ENCODE measurements at places on chromosomes 3 and 15.
A peak's percentile ranks its signal among the peaks of the same experiment; 100 is the strongest.

- DNase-seq = no peak
These were observed 45.2 kb downstream of the ITGA11 start for GRCh38 chr15:68386587-68387288.

GRCh38 chr3:143830786-143831185 is 17.5 kb downstream of the SLC9A9 start:
- no peak for DNase-seq

- no peak for DNase-seq
These were observed at the start of gene MFGE8 for GRCh38 chr15:88913017-88913849. Gene MFGE8, minus strand, starts transcription at chr15:88913379. Its CDS starts 60 bp downstream, at chr15:88913319.

DNA sequence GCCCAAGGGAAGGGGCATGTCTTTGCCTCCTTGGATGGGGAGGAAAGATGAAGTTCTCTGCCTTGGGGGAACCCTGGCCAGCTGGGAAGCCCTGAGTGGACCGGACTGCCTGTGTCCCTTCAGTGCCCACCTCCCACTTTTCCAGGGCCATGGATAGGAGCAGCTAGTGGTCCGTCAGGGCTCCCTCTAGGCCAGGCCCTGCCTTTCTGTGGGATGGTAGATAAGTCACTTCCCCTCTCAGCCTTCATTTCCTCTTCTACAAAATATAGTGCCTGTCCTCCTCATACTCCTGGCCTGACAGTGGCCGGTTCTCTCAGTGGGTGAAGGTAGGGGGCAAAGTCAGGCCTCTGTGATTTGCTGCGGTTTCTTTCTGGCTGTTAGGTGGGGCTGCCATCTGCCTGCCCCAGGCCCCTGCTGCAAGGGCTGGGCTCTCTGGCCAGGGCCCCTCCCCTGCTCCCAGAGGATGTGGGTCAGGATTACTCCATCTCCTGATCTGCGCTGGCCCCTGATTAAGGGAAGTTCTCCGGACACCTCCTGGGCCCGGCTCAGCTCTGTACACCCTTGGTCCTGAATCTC is 1.4 kb downstream of the PLEKHO2 start:
- DNase-seq = peak; percentile 79

DNA sequence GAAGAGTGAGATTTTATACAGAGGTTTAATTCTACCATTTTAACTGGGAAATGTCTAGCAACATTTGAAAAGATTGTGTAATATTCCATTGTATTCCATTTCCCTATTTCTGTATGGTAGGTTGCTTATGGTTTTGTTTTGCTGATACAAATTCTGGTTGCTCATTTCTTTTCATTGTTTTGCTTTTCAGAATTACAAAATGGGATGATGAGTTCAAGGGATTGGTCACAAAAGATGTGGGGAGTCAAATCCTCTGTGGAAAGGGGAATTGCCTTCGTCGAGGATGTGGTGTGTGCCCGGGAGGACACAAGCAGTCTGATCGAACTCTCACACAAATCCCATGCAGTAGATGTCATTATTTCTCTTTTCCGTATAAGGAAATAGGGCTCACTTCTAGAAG is 18.3 kb downstream of the SLCO3A1 start:
- DNase-seq = peak; percentile 51

GRCh38 chr3:101117980-101118379 is 124.8 kb upstream of the ABI3BP start:
- DNase-seq = no peak

- no peak for DNase-seq
These were observed 7.2 kb downstream of the PLD1 start for GRCh38 chr3:171803044-171803443.

GRCh38 chr15:90938261-90938660 is 3.2 kb downstream of the UNC45A start:
- DNase-seq = no peak

DNA sequence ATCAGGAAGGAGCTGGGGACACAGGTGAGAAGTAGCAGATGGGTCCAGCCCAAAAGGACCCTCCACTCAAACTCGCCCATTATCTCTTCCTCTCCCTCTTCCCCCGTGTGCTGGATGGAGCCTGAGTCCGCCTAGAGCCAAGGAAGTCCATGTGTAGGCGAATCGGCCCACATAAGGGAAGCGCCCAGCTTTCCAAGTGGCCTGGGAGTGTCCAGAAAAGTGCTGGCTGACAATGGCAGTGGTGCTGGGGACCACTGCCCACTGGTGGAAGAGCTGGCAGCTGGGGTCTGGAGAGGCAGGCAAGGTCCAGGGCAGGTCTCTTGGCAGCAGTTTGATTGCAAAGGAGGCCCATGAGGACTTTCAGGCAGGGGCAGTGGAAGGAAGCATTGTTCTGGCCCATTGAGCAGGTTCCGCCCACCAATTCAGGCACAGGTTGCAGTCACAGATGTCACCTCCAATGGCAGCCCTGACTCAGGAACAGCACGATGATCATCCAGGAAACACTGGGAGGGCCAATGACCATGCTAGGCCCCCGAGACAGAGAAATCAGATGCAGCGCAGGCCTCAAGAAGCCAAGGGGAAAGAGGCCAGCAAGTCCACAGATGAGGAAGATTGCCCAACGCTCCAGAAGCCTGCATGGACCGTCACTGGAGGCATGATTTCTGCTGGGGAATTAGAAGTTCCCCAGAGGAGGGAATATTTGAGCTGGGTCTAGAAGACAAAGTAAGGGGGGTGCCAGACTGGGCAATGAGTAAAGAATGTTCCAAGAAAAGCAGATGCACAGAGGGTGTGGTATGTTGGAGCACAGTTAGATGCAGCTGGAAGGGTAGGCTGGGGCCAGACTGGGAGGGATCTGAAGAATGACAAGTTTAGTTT is 3.0 kb downstream of the MFGE8 start:
- no peak for DNase-seq

DNA sequence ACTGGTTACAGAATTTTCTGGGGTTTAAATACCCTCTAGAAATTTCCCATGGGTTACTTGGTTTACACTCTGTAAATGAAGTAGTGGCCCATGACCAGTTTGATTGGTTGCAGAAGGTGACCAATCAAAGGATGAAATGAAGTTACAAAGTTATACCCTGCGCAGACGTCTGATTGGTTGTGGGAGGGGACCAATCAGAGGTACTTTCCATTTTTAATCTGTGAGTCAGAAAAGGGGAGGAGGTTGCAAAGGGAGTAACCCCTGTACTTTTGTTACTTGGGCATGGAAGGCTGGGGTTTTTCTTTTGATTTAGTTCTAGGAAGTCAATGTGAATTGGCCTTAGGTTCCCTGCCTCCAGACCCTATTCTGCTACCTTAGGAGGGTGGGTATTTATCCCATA is 18.7 kb upstream of the APH1B start:
- DNase-seq = no peak

- no peak for DNase-seq
These were observed 40.6 kb downstream of the SLC9C1 start for GRCh38 chr3:112253301-112253971.

- DNase-seq = no peak
These were observed 55.6 kb downstream of the SLC6A6 start for GRCh38 chr3:14457999-14458398.

DNA sequence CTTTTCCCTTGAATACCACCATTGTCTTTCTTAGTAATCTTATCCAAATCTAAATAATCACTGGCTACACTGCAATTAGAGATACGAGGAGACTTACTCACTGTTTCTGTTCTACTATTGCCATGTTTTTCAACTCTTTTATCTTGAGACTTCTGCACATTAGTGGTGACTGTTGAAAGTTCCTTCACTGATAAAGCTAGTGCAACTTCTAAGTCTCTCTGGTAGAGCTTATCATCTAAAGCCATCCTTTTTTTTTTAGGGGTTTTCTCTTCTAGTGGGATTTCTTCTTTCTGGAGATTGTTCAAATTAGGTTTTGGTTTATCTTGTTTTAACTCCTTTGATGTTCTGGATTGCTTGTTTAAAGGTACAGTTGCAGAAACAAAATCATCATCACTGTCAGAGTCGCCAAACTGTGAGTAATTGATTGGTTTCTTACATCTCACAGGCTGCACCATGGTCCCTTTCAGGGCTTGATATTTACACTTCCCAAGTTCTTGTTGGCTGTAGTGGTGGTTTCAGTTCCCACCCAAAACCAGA is 37.7 kb downstream of the NCK1 start:
- DNase-seq = no peak

DNA sequence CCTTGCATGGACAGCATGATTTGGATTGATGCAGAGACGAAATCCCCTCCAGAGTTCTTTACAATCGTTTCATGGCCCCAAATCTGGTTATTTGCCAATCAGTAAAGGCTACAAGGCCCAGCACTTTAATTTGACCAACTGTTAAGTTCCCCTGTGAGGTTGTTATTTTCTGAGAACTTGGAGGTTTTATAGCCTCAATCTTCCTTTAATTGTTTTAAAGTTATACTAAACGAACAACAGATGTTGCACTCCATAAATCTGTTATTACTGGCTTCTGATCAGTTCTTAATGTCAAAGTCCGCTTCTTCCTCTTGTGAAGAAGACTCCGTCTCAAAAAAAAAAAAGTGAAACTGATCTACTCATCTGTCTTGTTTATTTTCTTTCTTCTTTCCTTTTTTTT is 30.8 kb downstream of the LARP6 start:
- DNase-seq = no peak

- DNase-seq = no peak
These were observed 69.1 kb downstream of the PEX5L start for GRCh38 chr3:179967622-179968021.

DNA sequence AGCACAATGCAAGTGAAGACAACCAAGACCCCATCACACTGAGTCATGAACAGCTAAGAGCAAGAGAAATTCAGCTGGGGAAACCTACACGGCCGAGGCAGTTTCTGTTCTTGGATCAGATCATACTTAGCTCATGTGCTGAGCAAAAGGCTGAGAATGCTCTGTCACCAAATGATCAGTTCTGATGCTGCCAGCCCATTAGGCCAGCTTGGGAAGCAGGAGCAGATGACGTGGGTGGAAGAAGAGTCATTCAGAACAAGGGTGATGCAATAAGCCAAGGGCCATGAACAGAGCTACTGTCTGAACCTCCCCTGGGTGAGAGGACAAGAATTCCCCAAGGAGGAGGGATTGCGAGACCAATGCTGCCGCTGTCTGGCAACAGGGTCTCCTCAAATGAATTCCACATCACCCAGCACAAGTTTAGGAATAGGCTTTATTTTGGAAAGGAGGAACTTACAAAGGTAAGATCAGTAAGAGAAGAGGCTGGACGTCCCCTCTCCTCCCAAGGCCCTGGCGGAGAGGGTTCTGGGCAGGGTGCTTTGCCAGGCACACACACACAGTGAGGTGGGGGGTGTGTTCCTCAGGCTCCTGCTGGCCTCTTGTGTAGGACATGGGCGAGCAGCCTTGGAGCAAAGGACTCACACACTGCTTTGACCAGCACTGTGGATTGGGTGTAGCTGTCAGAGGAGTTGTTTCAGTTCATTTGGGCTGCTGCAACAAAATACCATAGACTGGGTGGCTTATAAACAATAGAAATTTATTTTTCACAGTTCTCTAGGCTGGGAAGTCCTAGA is 65.6 kb upstream of the CTXND1 start:
- DNase-seq = no peak

- peak; percentile 59 for DNase-seq
These were observed 30.6 kb downstream of the CMTM7 start for GRCh38 chr3:32421991-32422859.

DNA sequence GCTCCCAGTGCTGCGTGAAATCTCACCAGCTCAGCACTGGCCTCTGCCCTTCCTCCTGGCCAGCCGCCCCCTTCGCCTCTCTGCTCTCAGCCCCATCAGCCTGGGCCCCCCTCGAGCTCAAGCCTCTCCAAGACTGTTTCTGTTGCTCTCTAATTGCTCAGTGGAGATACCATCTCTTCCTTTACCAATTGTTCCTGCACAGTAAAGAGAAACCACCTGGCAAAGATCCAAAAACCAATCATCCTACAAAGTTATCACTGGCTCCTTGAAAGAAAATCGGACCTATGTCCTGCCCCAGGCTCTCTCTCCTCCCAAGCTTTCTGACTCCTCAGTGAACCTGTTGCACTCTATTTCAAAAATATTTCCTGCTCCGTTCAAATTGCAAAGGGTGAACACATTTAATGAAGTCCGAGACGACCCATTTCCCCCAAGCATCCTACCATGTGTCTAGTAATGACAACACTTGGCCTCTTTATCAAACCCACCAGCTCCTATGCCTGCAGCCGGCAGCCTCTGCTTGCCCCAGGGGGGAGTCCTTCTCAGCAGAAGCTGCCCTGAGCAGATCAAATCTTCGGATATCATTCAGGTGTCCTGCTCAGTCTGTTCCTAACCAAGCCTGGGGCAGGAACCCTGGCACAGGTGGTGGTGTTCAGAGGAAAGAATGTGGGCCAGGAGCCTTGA is 53.7 kb upstream of the FAM174B start:
- no peak for DNase-seq

DNA sequence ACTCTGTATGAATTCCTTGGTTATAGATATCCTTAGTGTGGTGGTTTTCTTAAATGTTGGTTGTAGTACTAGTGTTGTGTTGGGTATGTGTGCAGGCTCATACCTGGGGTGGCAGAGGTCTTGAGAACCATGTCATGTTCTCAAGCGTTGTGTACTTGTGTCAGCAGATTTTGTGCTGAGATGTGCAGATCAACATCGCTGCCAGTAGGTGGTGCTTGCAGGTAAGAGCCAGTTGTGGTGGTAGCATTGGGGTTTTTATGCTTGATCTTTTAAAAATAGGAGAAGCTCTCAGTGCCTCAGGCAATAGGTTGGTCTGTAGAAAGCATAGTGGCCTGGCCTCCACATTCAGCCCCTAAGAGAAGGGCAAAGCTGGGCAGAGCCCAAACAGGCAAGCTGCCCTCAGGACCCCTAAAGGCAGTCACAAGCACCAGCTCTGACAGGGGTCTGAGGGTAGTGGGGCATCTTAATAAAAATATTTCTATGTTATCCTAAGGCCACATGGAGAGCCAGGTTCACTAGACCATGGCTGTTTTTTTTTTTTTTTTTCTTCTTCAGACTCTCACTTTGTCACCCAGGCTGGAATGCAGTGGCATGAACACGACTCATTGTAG is 164.0 kb downstream of the IL20RB start:
- DNase-seq = no peak

DNA sequence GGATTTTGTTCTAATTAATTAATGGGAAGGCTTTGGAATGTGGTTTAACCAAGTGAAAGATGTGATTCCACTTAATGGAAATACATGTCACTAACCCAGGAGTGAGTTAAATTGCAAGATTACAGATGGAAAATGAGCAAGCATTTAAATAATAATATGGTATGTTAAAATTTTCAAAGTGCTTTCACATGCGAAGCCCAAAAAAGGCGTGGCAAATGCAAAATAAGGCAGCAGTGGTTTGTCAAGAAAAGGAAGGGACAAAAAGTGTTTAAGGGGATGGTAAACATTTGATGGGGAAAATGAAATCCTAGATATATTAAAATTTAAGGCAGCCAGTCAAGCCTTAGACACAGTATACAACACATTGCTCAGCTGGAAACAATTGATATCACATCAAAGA is 2.9 kb downstream of the TICRR start:
- DNase-seq = no peak

DNA sequence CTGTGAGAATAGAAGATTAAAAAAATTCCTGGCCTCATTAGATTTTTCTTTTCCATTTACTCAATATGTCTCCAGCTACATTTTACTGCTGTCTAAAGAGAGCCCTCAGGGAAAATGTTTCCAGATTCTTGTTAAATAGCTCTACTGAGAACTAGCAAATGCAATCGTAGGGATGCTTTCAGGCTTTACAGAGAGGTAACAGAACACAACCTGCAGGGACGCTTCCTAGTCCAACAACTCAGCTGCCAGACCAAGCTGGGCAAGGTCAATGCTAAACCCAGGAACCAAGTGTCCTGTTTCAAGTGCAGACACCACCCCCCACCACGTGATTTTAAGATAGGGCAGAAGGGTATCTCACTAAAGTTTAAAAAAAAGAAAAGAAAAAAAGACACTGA is 25.2 kb downstream of the ARHGEF3 start:
- no peak for DNase-seq

Measured in CD14-positive monocyte (primary cell).